ENCODE measurements at places on chromosomes 1 and 21.

- H3K27ac ChIP-seq = no peak overlapping the region
- H3K27me3 ChIP-seq = no peaks in the 10 kb centered on the region
- no peak for DNase-seq
- H3K4me1 ChIP-seq = no peaks in the 10 kb centered on the region
Observed at GRCh38 chr1:8782001-8782620, 35.3 kb downstream of the RERE start.

DNA sequence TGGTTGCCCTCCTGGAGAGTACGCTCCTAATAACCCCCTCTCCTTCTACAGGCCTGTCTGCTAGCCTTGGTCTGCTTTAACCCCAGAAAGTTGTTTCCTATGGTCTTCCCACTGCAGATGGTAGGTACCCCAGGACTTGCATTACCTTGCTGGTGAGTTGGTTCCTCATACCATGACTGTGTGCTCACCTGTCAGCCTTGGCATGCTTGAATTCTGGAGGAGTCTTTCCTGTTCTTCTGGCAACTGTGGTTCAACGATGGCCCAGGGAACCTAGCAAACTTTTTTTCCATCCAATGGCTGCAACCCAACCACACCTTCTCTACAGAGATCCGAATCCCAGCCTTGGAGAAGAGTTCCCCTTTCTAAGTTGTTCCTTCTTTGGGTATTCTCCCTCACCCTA is 36.9 kb downstream of the RPS6KC1 start:
- H3K4me3 ChIP-seq = no peak overlapping the region
- H3K4me1 ChIP-seq = no peaks in the 10 kb centered on the region
- peaks cover 20% of the 10 kb centered on the region for H3K36me3 ChIP-seq
- no peaks in the 10 kb centered on the region for H3K27me3 ChIP-seq

GRCh38 chr1:103514920-103515503 is 10.5 kb upstream of the RNPC3 start:
- H3K4me1 ChIP-seq = peaks cover 6% of the 10 kb centered on the region
- H3K27ac ChIP-seq = no peak overlapping the region
- H3K36me3 ChIP-seq = no peaks in the 10 kb centered on the region
- no peaks in the 10 kb centered on the region for H3K27me3 ChIP-seq

DNA sequence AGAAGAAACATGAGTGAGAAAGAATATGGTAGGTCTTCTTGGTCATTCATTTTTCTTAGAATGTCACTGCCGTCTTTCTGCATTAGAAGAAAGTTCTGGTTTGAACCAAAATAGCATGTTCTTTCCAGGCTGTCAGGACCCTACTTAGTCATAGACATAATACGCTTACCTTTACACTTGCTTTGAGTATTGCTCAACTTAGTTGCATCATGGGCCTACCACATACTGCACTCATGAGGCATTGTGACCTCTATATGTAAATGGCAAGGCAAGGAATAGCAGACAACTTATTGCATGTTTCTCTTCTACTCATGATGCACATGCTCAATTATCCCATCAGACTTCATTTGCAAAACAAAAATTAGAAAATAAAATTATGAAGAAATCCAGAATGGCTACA is 415.0 kb downstream of the HLX start:
- H3K27ac ChIP-seq = no peak overlapping the region
- no peaks in the 10 kb centered on the region for H3K27me3 ChIP-seq
- H3K4me1 ChIP-seq = no peaks in the 10 kb centered on the region
- DNase-seq = no peak
- no peak overlapping the region for H3K4me3 ChIP-seq
- no peaks in the 10 kb centered on the region for H3K36me3 ChIP-seq

DNA sequence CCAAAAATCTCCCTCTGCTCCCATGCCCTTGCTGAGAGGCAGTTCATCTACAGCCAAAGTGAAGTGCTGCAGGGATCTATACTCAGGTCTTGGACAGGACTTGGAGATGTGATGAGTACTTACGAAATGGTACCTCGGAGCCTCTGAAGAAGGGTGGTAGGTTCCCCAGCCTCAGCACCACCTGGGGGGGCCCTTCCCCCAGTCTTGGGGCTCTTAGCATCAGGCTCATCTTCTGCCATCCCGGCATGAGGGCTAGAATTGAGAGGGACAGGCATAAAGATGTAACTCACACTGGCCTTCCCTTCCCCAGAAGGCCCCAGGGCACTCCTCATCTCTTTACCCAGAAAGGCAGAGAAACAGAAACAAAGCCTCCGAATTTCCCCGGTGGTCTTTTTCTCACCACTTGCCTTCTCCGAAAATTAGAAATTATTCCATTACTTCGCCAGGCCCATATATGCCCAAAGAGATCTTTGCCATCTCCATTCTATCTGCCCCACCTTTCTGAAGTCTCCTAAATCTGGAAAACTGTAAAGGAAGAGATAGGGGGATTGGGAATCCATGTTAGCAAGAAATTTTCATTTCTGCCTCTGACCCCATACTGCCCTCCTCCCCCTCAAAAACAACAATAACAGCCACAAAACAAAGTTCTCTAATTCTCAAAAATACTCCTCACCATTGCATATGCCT is 827 bp downstream of the RFX5 start:
- peaks cover 21% of the 10 kb centered on the region for H3K4me1 ChIP-seq
- peaks cover 17% of the 10 kb centered on the region for H3K36me3 ChIP-seq
- peak overlapping the region; percentile 95 for H3K4me3 ChIP-seq
- H3K27ac ChIP-seq = peak overlapping the region; percentile 96
